GM23248 (cell line): ENCODE measurements at places on chromosomes 2 and 18.

DNA sequence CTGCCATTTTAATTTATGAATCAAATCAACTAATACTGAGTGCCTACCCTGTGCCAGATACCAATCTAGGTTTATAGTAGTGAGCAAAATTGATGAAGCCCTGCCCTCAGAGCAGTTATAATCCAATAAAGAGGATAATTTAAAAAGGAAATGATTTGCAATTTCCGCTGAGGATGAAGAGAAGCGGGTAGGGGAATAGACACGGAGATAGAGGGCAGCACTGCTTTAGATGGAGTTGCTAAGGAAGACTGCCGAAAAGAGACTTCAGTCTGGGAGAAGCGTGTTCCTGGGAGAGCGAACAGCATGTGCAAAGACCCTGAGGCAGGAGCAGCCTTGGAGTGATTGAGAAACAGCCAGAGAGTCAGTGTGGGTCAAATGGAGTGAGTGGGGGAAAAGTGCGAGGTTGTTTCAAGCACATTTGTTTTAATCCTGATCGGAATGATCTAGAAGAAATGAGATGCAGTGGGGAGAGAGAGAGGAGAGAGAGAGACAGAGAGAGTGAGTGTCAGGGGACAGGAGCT, 12.4 kb downstream of the LAMA3 start:
- no peak for DNase-seq

DNA sequence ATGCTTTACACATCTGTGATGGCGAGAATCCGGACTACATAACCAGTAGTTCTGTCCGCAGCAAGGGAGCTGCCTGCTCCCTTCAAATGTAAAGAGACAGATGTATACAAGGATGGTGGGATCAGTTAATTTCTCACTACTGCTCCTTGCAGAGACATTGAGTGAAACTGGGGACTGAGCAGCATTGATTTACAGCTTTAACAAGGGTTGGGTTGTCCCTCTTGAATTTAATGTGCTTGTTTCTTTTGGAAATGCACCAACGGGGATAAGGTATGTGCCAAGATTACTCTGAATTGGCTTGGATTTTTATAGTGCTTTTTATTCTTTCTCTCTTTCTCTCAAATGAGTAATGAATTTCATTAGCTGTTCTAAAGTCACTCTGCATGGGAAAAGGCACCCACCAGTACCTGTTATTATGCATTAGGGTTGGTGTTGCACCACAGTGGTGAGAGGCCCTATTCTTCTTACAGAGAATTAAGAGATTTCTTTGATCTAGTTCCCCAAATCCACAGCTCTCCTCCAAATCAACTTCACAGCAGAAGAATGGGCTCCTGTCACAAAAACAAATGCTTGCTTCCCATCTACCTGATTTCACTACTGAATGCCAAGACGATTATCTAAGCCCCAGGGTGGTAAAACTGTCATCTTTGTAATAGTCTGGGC, 107.6 kb downstream of the DOCK10 start:
- DNase-seq: peak; percentile 20

DNA sequence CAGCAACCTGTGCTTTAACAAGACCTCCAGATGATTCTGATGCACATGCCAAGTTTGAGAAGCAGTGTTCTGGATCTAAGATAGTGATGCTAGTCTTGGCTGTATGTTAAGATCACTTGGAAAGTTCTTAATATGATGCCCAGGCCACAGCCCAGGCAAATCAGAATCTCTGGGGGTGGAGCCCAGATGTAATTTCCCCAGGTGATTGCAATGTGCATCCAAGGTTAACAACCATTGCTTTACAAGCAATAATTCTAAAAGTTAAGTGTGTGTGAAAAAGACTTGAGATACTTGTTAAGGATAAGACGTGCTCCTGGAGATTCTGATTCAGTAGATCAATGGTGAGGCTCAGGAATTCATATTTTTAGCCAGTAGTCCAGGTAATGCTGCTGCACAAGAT, 44.3 kb upstream of the MYO1B start:
- no peak for DNase-seq

- DNase-seq: peak; percentile 22
These were observed 30.2 kb downstream of the ITGB1BP1 start for GRCh38 chr2:9392898-9393765.

DNA sequence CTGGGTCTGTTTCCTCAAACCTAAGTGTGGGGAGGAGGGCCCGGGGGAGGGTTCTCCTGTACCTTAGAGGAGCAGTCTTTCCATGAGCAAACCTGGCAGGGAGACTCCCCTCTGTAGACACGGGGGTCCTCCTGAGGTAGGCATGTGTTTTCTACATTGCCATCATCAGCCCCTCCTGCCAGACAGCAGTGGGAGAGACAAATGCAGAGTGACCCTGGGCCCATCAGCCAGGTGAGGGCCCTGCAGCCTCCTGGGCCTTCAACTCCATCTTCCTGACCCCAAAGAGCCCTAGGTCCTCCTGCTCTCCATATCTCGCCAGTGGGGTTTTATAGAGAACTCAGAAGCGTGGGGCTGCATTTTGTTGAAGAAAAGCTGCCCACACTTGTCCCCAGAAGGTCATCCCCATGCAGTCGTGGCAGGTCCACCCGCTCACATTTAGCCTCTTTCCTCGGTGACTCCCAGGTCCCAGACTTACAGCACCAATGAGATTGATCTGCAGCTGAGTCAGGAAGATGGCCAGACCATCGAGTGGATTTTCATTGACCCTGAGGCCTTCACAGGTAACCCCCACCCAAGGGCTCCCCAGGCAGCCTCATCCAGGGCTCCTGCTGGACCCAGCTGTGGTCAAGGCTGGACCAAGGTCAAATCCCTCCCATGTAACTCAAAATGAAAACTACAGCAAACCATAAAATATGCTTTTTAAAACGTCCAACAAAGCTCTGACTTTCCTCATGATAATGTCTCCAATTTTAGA, 2.6 kb downstream of the CHRNG start:
- no peak for DNase-seq

DNA sequence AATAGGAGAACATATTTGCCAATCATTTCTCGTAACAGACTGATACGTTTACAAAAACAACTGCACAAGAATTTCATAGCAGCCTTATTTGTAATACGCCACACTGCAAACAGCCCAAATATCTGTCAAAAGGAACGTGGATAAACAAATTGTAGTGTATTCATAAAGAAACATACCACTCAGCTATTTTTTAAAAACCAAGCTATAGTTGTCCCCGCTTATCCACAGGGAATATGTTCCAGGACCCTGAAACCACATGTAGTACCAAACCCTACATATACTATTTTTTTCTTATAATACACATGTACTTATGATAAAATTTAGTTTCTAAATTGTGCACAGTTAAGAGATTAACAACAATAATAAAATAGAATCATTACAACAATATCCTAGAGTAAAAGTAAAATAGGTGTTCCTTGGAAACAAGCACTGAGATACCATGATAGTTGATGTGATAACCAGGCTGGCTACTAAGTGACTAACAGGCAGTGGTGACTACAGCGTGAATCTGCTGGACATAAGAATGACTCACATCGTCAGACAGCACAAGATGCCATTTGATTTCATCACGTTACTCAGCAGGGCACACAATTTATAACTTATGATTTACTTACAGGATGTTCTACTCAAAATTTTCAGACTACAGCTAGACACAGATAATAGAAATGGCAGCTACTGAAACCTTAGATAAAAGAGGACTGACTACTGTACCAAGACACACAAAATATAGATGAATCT, 367.4 kb downstream of the NCKAP5 start:
- DNase-seq: peak; percentile 95

DNA sequence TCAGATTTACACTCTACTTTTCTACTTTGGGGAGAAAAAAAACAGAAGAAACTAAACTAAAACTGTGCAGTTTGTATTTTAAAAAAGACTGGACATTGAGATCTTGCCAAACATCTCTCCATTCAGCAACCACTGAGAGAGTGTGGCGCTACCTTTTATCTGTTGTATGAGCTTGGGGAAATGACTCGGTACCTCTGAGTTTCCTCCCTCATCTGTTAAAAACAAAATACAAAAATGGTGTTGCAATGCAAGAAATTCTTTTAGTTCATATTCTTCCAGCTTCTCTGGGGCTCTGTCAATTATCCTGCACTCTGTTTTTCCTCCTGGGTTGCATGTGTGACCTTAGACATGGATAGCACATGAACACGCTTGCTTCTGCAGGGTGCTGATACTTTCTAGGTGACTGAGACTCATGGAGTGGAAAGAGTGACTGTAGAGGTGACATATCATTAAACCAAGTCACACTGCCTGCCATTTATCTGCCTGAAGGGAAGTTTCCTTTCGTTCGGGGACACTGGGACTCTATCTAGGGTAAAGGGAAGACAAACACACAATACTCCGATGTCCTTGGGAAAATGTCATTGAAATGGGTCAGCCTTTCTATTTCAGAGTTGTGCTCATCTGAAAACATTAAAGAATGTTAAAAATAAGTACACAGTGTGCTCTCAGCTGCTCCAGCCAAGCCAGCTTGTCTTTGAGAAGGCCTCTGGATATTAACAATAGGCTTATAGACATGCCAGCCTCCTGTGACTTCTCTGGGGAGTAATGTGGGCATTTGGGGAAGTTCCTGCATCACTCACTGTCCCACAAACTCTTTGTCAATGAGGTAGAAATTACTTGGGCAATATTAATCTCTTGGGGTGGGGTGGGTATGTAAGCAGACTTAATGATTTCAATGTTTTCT, 91.4 kb downstream of the TRIB2 start:
- DNase-seq: peak; percentile 29

DNA sequence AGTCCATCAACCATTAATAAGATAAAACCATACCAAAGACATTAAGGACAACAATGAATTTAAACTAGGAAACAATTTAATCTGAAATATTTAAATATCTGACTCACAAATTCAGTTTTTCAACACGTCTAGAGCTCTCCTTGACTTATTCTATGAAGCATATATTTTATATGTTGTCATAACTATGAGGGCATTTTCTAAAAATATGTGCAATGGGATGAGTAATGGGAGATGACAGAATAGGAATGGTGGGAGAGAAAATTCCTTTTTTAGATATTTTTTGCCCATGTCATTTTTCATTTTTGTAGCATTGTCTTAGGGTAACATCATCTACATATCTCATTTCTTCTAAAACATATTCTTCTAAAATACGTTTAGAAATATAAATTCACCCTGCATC, 79.2 kb upstream of the CDH2 start:
- no peak for DNase-seq

DNA sequence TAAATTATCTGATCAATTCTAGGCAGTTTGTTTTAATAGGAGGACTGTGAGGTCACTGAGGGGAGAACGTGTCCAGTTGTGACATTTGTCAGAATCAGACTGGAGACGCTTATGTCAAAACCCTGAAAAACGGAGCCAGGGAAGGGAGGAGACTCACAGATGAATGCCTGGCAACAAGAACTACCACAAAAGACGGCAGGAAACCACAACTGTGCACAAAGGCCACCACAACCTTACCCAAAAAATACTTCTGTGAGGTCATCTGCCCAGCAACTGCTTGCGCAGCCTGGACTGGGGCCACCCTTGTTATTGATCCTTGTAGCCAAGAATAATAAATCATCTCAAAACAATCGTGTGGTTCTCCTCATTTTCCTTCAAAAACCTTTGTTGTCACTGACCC, 173.0 kb upstream of the ALKAL2 start:
- no peak for DNase-seq

GRCh38 chr2:49403637-49404036, 249.3 kb upstream of the FSHR start:
- DNase-seq: no peak

DNA sequence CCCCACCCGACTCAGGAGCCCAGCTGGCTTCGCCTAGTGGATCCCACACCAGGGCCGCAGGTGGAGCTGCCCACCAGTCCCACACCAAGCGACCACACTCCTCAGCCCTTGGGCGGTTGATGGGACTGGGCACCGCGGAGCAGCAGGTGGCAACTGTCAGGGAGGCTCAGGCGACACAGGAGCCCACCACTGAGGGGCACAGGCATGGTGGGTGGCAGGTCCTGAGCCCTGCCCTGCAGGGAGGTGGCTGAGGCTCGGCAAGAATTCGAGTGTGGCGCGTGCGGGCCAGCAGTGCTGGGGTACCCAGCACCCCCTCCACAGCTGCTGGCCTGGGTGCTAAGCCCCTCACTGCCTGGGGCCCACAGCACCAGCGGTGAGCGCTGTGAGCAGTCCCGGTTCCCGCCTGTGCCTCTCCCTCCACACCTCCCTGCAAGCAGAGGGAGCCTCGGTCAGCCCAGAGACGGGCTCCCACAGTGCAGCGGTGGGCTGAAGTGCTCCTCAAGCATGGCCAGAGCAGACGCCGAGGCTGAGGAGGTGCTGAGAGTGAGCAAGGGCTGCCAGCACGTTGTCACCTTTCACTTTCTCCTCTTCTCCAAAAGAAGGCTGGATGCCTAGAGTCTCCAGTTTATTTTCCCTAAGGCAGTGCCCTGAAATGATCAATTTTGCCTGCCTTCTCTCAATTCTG, 1440.7 kb upstream of the ZEB2 start:
- no peak for DNase-seq

DNA sequence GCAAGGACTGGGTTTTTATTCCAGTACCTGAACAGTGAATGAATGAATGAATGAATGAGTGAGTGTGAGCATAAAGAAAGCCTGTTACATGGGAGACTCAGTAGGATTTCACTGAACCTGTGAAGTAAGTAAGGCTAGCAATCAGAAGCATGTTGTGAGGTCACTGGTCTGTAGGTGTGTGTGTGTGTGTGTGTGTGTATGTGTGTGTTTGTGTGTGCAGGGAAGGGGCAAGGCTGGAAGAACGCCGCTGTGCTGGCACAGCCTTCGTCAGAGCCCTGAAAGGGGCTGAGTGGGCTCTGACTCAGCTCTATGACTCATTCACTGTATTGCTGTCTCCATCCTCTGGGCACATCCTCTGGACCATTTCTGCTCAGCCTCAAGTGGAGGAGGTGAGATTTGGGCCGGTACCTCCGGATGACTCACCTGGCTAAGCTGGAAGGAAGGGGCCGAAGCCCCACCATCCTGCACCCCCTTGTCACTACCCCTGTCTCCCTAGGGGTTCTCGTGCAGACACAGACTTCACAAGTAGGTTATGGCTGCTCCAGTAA, 51.4 kb upstream of the MRPL33 start:
- peak; percentile 96 for DNase-seq

- DNase-seq: peak; percentile 43
These were observed 210.6 kb downstream of the IKZF2 start for GRCh38 chr2:212940816-212941215.

GRCh38 chr2:189585226-189585756, 4.7 kb upstream of the SLC40A1 start:
- no peak for DNase-seq

DNA sequence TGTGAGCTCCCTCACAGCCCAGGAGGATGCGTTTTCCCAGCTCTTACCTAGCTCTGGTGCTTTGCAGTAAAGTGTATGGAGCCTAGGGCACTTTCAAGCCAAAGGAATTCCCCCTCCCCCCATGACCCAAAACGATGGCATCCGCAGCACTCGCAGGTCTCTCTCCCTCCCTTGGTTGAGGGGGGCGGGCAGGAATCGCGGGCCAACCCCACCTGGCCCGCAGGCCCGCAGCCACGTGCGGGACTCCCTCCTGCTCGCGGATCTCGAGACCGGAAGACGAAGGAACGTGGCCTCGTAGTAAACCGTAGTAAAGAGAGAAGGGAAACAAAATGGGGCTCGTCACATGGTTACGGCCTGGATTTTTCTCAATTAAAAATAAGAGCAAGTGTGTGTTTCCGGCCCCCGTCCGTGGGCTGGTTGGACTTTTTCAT, 8.5 kb downstream of the IRS1 start:
- DNase-seq: peak; percentile 85

- DNase-seq: no peak
These were observed 83.9 kb upstream of the RNU4ATAC start for GRCh38 chr2:121446647-121447241.

- peak; percentile 27 for DNase-seq
These were observed 1.5 kb upstream of the BUB1 start for GRCh38 chr2:110679337-110679707.

- no peak for DNase-seq
These were observed 101.5 kb downstream of the KLF7 start for GRCh38 chr2:207064128-207064690.
